ENCODE measurements at places on chromosomes 12 and 14.

GRCh38 chr14:49984424-49984823 lies 91.5 kb downstream of the ARF6 start:
- no peak for DNase-seq

DNA sequence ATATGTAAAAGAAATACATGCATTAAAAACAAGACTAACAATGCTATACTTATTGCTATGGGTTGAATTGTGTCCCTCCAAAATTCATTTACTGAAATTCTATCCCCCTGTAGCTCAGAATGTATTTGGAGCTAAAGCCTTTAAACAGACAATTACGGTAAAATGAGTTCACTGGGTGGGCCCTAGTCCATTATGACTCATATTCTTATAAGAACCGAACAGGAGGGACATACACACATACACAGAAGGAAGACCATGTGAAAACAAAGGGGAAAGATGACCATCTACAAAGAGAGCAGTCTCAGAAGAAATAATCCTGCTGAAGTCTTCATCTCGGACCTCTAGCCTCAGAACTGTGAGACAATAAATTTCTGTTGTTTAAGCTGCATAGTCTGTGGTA lies 77.1 kb upstream of the ANKS1B start:
- no peak for DNase-seq

GRCh38 chr12:81162391-81163136 lies 84.7 kb downstream of the ACSS3 start:
- no peak for DNase-seq

DNA sequence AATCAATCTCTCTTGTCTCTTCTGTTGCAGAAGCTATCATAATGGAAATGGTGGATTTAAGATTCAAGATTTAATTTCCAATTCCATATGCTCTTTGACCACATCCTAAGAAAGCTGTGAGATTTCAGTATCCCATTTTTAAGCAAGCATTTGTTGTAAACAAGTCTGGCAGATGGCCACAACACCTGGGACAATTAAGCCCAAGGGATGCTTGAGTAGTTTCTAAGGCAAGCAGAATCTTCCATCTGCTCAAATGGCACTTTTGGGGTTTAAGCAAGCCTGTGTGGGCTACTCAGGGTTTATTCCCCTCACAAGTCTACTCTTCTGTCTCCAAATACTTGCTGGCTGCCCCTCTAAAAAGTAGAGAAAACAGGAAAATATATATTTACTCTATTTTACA lies 304.7 kb upstream of the SYT1 start:
- no peak for DNase-seq

DNA sequence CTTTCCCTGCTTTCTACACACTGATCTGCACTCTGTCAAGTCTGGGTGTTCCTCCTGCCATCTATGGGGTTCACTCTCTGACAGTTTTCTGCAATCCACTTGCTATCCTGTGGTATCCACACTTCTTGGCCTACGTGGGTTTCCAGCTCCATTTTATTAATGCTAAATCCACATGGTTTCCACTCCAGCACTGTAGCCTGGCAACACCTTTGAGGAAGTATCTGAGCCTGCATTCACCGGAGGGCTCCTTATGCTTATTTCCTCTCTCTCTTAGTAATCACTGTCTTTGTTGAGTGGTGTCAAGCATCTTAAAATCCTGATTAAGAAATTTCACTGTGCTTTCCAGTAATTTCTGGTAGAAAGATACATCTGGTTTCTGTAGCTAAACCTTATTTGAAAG lies 703.7 kb downstream of the TMEM121 start:
- no peak for DNase-seq

DNA sequence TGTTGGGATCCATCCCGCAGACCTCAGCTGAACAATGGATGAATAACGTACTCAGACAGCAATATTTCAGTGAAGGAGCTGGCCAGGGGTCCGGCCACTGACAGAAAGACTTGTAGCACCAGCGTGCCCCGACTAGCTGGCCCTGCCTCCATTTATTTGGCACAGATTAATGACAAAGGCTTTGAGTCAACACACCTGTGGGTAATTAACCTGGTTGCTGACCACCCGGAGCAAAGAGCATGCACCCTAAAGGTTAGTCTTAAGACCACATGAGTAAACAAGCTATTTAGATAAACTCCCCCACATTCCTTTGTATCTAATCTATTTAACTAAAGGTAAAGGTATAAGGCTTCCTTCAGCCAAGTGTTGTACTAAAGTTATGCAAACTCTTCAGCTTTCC lies 868.6 kb downstream of the LRFN5 start:
- DNase-seq, result no peak

GRCh38 chr14:101462726-101463565 lies 98.3 kb upstream of the DIO3 start:
- DNase-seq, result no peak

DNA sequence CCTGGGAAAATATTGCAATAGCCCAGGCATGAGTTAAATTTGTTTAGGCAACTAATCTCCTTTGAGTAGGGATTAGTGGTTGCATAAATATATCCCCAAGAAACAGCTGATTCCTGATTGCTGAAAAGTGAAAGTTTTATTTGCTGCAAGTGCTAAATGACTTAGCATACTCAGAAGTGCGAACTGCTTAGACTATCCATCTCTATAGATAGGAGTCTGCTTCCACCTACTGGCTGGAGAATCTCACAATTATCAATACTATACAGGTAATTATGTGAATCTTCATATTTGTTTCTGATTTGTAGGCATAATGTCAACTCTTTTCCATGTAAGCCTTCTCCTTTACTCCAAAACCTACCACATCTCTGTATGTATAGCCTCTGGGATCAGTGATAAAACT lies 12.0 kb upstream of the SLCO1B3 start:
- no peak for DNase-seq

DNA sequence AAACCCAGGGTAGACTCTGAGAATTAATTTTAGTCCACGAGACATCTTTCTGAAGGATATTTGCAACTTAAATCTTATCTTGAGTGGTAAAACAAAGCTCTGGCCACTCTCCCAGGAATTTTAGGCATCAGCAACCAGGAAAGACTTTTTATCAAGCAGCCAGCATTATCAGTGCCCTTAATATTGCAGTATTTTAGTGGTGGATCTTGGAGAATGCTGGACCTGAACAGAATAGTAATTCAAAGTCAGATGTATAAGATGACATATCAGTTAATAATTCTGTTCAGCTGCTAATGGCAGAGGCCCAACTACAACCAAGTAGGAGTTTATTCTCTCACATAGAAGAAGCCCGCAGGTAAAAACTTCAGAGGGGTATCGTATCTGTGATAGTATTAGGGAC lies 59.0 kb upstream of the CRY1 start:
- DNase-seq, result no peak

- DNase-seq, result no peak
These were observed 405.2 kb upstream of the TBX3 start for GRCh38 chr12:115088995-115089841.

GRCh38 chr12:93879476-93880421 lies 202.6 kb downstream of the CRADD start:
- peak; percentile 87 for DNase-seq

DNA sequence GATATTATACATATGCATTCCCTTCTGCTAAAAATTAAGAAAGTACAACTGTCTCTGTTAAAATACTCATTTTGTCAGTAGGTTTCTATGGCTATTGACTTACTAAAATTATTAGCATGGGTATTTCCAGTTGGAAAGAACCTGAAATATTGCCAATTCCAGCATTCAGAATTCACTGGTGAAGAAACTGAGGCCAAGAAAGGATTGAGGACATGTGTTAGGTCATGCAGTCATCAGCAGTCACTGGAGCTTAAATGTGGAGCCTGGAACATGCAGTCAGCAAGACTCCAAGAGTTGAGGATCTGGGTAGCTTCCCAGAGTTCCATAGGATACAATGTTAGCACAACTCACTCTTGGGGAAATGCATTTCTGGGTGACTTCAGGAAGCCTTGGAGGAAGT lies 1335.6 kb downstream of the AACS start:
- DNase-seq, result no peak

- no peak for DNase-seq
These were observed 688.6 kb downstream of the NOVA1 start for GRCh38 chr14:25909045-25909747.

DNA sequence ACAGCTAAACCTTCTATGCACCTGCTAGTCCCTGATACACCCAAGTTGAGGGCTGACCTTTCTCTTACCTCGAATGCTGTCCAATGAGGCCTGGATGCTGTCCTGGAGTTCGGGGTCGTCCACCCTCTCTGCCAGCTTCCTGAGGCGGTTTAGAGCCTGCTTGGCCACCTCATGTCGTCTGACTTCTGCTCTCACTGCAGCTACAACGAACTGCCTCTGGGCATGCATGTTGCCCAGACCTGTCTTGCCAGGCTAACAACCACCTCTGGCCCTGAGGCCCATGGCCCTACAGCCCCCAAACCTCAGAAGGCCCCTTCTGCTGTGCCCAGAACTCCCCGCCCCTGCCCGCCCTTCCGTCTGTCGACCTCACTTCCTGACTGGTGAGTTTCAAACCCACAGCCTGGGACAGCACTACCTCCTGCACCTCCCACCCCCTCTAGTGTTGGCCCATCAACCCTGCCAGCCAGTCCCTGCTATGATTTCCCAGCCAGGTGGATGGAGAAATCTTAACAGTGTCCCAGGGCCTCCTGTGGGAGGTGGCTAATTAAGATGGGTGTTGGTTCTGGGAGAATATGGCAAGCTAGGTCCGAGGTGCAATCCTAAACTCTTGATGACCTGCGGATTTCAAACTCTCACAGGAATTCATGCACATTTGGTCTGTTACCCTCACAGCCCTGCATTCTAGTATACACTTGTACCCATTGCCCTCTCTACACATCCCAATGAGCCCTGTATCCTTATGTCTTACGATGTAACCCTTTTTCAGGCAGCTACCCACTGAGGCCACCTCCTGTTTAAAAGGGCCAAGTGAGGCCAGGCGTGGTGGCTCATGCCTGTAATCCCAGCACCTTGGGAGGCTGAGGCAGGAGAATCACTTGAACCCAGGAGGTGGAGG lies 2.7 kb upstream of the TSPAN31 start:
- no peak for DNase-seq

- DNase-seq, result no peak
These were observed 69.6 kb upstream of the CHST11 start for GRCh38 chr12:104387190-104387589.

DNA sequence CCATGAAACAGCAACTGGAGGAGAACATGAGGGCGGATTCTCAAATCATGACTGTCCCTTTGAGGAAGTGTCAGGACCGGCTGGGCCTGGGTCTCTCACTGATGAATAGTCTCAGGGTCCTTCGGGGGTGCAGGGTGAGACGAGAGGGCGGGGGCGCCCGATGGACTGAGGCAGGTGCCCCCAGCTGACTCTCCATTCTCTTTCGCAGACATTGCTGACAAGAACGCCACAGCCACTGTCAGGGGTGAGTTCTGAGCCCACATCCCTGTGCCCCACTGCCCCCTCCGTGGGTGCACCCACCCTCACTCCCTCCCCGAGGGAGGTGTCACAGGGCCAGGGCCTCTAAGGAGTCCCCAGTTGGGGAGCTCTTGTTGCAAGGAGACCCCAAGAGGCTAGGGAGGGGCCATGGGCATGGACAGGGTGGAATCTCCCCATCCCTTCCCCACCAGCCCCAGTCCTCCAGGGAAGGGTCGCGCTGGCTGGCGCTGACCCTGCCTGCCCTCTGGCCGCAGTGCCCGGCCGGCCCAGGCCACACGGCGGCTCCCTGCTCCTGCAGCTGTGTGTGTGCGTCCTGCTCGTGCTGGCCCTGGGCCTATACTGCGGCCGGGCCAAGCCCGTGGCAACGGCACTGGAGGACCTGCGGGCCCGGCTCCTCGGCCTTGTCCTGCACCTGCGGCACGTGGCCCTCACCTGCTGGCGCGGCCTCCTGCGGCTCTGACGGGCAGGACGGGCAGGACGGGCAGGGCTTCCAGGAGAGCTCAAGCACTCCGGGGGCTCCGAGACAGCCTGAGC lies 8.7 kb downstream of the C14orf180 start:
- DNase-seq, result no peak

DNA sequence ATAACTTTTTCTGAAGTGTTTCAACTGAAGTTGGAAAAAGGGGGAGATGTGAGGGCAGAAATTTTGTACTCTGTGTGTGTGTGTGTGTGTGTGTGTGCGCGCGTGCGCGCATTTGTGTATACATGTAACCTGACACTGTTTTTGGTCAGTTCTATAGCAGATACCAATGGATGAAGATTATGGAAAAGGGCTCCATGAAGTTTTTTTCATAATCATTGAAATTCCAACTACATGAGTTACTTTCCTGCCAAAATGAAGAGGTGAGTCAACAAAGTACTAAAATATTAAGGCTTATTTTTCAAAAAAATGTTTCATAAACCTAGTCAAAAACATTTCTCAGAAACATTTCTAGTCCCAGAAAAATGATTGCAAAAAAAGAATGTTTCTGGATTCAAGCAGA lies 25.7 kb upstream of the CERS5 start:
- DNase-seq, result no peak

DNA sequence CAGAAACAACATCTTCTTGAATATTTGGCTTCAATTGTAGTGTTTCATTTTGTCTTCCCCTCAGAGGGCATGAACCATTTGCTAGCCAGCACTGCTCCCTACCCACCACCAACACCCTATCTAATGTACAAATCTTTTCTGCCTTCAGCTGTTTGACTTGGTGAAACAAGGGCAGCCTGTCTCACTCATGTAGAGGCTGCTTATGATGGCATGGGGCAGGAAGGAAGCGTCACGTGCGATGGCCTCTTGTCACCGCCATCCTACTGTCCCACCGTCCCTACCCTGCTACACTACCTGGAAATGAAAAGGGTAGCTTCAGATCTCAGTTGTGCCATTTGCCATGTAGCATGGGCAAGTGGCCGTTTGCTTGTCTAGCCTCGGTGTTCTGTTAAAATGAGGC lies 29.9 kb upstream of the LRTM2 start:
- DNase-seq, result no peak
